Neural crest cell (in vitro differentiated cells): ENCODE measurements at places on chromosomes 2 and 18. TPM values are rescaled to one million over a fixed set of nuclear protein-coding genes. Genes with fewer than 3 reads are reported as not detected.
A peak's percentile ranks its signal among the peaks of the same experiment; 100 is the strongest.

The COL4A3 gene
- total RNA-seq: not detected in 2 replicates

The AMER3 gene
- total RNA-seq: 1.3 and 1.4 TPM in 2 replicates

The SPP2 gene
- not detected in 2 replicates for total RNA-seq

The CMPK2 gene
- 2.2 and 3.3 TPM in 2 replicates for total RNA-seq

The HOXD12 gene
- not detected in 2 replicates for total RNA-seq

The CWC22 gene
- 25.8 and 27.6 TPM in 2 replicates for total RNA-seq

The GPR39 gene
- total RNA-seq: 0.25 and 0.35 TPM in 2 replicates

The KCNG2 gene
- not detected in 2 replicates for total RNA-seq

The GALNT5 gene
- total RNA-seq: 0.12 and 0.20 TPM in 2 replicates

The DDX18 gene
- 76.7 and 77.9 TPM in 2 replicates for total RNA-seq

The SEC11C gene
- total RNA-seq: 54.3 and 55.1 TPM in 2 replicates

The GNLY gene
- total RNA-seq: not detected in 2 replicates

The TYMS gene
- 264 and 268 TPM in 2 replicates for total RNA-seq

GRCh38 chr18:13375302-13376255 lies 157.0 kb downstream of the LDLRAD4 start:
- DNase-seq: no peak

- no peak for DNase-seq
Measured at GRCh38 chr18:3810296-3810695, 360.3 kb downstream of the TGIF1 start.

DNA sequence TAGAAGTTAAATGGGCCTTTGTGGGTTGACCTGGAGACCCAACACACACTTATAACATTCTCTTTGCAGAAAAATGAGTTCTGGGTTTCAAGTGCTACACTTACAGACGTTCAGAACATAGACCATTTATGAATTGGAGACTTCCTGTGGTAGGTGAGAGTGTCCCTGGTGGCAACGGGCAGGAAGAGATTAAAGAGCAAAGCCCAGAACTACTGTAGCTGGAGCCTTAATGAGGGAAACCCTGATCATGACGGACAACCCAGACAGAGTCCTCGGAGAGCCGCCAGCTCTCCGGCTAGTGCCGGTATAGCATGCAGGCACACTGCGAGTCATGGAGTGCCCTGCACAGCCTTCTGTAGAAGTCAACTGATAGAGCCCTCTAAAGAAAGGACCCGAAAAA lies 44.5 kb upstream of the RMDN2 start:
- DNase-seq: no peak

DNA sequence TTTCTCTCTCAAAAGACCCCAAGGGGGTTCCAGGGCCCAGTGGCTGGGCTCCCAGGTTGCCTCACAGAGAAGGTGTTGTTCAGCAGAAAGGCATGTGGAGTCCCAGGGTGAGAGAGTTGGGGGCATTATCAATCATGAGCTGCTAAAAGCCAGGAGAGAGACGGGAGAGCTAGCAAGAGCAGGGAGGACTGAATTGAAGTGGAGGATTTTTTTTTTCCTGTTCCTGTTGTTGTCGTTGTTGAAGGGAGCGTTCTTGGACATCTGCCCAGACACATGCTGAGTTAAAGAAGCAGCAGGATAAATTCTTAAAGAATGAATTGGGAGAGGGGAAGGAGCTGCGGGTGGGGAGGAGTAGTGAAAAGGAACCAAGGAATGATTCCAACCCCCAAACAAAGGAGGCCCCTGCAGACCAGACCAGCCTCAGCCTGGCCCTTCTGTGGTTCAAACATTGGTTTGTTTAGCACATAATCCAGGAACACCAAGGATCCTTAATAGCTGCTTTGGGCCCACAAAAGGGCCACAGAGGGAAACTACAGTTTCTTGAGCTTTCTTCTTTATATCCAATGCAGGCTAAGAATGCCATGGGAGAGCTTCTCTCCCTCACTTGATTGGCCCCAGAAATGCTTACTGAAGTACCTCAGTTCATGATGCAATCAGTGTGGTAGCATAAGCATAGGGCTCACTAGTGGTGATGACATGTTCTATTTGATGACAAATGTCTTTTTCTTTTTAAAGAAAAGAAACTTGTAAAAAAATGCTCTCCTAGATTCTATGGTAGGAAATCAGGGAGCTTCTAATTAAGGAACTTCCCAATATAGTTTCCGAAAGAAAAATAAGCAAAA lies 146.0 kb downstream of the SETBP1 start:
- DNase-seq: no peak

GRCh38 chr2:119416299-119416923 lies 15.2 kb upstream of the TMEM37 start:
- no peak for DNase-seq

GRCh38 chr2:192696857-192697256 lies 502.1 kb upstream of the TMEFF2 start:
- DNase-seq: no peak

GRCh38 chr2:27370816-27371620 lies 602 bp downstream of the SNX17 start:
- no peak for DNase-seq

DNA sequence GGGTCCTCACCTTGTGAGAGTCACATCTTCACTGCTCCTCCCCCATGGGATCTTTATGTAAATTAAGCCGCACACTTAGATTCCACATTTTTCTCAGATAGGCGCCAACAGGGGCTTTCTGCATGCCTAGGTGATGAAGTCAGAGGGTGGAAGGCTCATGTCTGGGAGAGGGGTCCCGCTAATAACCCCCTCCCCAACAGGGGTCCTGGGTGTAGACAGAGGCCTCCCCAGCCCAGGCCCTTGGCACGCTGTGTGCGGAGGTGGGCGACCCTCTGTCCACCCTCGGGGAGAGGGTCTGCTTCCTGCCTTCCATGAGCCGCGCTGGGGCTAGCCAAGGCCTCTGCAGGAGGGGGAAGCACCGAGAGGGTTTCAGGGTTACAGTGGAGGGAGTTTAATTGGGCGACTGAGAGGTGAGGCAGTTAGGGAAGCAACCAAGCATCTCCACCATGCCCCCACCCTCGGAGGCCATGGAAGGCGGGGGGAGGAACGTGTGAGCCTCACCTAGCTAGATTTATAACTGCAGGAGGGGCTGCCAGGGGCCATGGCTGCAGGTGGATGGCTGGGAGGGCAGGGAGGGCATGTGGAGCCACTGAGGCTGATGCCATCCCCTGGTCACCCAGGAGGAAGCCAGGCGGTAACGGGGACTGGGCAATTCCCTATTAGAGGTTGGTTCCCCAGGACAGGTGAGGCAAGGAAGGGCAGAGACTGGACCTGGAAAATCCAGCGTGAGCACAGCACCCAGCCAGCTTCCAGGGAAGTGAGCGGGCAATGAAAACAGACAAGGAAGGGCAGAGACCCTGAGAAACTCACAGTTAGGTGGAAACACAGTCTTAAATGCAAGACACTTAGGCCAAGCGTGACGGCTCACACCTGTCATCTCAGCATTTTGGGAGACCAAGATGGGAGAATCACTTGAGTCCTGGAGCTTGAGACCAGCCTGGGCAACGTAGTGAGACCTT lies 7.7 kb upstream of the PXDN start:
- no peak for DNase-seq

DNA sequence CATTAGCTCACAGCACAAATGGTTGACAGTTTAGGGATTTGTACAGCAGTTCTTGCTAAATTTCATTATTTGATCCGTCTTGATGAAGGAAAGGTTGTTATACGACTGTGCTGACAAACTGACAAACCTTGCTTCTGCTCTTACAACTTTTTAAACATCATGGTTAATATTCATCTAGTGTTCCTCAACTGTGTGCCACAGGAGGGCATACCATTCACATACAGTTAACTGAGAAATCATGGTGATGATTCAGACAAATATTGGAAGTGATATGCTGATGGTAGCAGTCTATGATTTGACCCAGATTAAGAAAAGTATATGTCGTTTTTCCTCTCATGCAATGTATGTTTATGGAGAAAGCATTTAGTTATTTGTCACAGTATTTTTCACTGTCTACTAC lies 129.8 kb upstream of the FSIP2 start:
- no peak for DNase-seq

DNA sequence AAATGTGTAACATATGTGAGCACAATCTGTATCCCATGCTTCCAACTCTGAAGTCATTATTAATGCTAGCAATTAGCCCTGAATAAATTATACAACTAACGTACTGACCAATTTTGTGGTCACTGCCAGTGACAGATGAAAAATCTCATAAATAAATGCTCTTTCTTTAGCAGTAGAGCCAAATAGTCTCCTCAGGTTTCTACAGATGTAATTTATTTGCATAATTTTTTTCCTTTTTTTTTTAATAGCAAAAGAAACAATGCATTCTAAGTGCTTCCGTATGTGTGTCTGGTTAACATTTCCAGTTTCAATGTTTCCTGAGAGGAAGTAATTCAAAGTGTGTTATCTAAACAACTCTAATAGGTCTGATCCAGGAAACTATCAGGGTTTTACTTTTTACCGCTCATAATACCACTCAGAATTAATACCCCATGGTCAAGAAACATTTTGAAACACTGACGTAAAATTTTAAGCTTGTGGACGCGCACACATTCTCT lies 108.4 kb downstream of the MEP1B start:
- no peak for DNase-seq

DNA sequence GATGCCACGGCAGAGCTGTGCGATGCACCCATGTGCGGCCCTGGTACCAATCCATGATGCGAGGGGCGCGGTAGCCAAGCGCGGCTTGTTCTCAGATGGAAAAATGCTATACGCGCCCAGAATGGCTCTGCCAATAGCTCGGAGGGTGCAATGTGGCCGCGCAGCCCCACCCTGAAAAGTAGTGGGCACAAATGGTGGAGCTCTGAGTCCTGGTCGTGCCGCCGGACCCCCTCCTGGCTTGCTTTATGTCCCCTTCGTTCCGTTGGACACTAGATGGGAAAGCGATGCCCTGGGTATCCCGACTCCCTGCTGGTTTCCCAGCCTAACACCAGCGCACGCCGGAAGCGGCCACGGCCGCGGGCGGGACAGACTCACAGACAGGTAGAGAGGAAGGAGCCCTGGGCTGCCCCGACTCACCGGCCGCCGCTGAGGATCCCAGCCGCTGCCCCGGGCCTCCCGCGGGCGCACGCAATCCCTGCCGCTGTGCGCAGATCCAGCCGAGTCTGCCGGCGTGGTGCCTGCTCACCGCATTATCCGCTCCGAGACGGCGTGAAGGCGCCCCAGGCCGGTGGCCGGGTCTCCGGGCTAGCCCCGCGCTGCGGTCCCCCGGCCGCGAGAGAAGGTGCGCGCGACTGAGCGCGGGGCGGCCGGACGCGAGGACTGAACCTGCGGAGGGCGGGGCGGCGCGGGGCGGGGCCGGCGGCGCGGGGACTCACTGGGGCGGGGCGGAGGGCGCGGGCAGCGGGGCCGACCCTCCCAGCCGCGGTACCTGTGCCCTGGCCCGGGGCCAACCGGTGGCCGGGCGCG lies at the start of gene CDC42EP3:
TSS of gene CDC42EP3 (minus strand) at position 634 of the 807 bp plus-strand sequence. CDS start 25,055 bp downstream, outside the sequence.
- peak; percentile 43 for DNase-seq

- no peak for DNase-seq
Measured at GRCh38 chr2:120912101-120912985, 176.7 kb downstream of the GLI2 start.

- DNase-seq: no peak
Measured at GRCh38 chr2:104841744-104842143, 12.2 kb upstream of the POU3F3 start.

DNA sequence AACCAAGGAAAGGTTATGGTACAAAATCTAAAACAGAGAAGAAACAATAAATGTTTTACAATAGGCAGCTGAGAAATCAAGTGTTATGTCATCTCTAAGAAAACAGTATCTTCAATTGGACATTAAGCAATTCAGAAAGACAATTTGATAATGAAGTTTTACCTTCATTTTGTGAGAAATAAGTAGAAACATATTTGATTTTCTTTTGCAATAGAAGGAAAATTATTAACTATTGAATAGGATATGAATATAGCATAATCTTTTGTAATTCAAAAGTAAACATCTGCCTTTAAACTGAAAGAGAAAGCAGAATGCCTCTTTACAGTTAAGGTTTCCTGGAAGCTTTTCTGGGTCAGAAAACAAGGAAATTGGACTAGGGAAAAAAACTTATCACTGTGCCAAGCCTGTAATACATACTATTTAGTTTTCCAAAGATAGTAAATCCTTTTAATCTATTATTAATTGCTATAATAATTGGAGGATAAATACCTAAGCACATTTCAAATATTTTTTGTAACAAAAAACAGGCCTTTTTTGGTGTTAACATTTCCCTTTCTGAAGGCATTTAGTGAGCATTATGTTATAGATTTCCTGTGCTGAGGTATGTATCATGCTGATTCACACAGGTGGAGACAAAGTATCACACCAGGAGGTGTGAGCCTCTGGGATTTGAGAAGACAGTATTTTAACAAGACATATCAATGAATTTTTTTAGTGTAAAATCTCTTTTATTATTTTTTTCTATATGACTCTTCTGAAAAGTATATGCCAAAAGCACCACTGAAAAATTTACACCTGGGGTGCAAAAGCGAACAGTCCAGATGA lies 947.0 kb upstream of the CDH2 start:
- no peak for DNase-seq

DNA sequence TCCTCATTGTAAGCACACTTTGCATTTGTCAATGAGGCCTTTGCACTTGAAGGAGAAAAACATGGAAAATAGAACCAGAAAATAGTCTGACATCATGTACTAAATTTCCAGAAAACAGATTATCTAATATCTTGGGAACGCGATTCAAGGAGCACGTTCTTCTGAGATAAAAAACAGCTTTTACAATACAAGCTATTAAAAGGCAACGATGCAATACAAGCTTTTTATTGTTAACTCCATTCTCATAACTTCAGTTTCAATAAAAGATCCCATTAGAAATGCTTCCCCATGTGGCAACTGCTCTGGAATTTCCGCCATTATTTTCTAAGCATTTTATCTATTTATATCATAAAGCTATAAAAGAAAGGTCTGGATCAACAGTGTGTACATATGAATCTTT lies 40.3 kb downstream of the NRXN1 start:
- DNase-seq: no peak

DNA sequence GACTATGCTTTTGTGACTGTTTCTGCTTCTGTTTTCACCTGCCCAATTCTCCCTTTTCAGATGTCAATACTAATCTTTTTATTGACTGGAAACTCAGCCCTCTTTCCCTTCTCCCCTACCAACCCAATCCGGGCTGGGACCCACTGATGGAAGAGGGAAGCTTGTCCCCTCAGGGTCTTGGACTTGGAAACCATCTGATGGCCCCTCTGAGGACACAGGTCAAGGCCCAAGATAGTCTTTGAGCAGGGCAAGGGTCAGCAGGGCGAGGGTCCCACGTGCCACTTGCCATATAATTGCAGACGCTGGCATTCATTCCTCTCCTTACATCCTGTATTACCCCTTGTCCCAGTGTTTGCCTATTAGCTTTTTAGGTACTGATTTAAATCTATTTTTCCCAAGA lies 678.2 kb upstream of the FANCL start:
- DNase-seq: no peak
